Caco-2 (cell line): ENCODE measurements at places on chromosomes 2 and 18.

GRCh38 chr18:12819322-12819721 lies 64.7 kb downstream of the PTPN2 start:
- no peak for DNase-seq
- no peaks in the 10 kb centered on the region for H3K36me3 ChIP-seq
- H3K4me3 ChIP-seq: no peak overlapping the region
- H3K27ac ChIP-seq: no peak overlapping the region

DNA sequence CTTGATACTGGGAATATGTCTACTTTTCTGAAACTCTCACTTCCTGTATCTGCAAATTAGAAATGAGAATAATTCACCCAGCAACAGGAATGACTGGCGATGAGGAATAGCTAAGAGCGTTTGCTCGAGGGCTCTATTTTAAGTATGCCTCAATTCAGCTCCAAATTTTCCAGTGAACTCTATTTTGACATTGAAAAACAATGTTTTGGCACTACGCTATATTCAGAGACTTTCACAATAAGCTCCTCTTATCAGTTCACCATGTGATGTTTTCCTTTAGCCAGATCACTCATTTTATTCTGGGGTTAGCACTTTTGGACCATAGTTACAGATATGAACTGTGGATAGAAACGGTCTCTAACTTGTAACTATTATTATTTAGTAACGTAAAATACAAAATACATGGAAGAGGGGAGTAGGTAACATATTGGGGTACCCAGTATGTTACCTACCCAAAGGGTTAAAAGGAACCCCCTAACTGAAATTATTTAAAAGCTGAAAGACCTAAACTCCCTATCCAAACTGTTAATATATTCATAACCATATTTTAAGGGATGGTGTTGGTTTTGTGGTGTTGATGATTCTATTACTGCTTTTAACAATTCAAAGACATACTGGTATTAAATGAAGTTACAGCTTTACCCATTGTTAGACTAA lies 28.1 kb downstream of the SLC40A1 start:
- H3K36me3 ChIP-seq: no peaks in the 10 kb centered on the region
- no peak overlapping the region for H3K4me3 ChIP-seq
- no peak overlapping the region for H3K27ac ChIP-seq
- H3K27me3 ChIP-seq: no peaks in the 10 kb centered on the region
- peaks cover 62% of the 10 kb centered on the region for H3K4me1 ChIP-seq

DNA sequence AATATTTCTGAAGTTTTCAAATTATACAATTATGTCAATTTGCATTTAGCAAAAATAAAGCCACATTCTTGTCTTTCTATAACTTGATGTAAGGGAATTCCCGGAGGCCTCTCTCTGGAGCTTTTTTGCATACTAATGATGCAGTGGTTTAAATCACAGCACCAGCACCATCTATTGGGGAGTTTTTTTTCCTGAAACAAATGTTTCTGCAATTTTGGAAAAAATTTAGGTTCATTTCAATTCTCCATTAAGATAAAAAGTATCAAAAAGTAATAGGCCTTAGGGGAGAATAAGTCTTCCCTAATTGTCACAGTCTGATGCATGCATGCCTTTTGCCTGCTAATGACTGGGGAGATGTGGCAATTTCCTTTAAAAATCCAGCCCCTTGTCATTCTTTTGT lies 13.5 kb downstream of the CBLN2 start:
- DNase-seq: no peak
- H3K27me3 ChIP-seq: no peaks in the 10 kb centered on the region
- no peak overlapping the region for H3K4me3 ChIP-seq
- H3K36me3 ChIP-seq: no peaks in the 10 kb centered on the region

DNA sequence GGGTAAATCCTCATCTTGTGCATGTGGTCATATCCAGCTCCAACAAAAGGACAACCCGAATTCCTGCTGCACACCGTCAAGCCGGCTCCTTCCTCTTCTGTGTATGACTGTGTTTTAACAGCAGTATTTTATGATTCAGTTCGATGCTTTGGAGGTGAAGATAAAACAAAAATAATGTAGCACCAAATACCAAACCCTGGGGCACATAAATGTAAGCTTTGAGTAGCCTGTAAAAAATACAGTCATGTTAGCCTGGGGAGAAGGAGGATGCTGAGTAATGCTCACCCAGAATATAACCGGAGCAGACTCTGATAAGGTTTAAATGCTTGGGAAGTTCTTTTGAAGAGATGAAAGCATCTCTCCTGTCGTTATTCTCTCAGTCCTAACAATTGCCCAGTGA lies 225.0 kb downstream of the SUCLG1 start:
- no peak for DNase-seq
- no peaks in the 10 kb centered on the region for H3K27me3 ChIP-seq
- H3K4me3 ChIP-seq: no peak overlapping the region
- no peaks in the 10 kb centered on the region for H3K36me3 ChIP-seq
- H3K27ac ChIP-seq: no peak overlapping the region
- no peaks in the 10 kb centered on the region for H3K4me1 ChIP-seq

- H3K4me3 ChIP-seq: no peak overlapping the region
- DNase-seq: no peak
- H3K27ac ChIP-seq: no peak overlapping the region
- H3K27me3 ChIP-seq: no peaks in the 10 kb centered on the region
- H3K4me1 ChIP-seq: no peaks in the 10 kb centered on the region
Observed at GRCh38 chr2:199191461-199191860, 266.3 kb downstream of the SATB2 start.

DNA sequence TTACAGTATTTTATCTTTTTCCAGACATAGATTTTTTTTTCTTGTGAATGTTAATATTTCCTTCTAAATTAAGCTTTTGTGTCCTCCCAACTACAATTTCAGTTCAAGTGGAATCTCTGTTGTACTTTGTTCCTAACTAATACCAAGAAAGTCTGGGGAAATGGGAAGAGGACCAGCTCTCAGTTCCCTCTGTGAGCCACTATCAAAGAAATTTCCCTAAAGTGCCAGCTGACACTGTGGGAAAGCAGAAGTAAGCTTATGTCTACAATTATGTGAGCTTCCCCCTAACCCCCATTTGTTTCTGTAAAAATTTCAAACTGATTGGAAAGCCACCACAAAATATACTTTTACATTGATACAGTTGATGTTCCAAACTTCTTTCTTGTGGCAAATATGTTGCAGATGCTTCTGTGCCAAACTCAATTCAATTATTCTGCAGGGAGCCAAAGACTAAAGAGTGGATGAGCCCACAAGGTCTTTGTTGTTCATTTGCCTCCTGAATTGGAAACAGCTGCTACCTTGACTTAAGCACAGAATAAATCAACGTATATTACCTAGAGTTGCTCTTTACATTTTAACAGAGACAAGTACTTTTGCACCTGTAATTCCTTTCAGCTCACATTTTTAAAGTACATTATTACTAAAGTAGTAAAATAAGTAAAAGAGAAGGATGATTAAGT lies 306.6 kb downstream of the PTH2R start:
- no peaks in the 10 kb centered on the region for H3K4me1 ChIP-seq
- H3K4me3 ChIP-seq: no peak overlapping the region
- no peaks in the 10 kb centered on the region for H3K36me3 ChIP-seq
- H3K27me3 ChIP-seq: no peaks in the 10 kb centered on the region

DNA sequence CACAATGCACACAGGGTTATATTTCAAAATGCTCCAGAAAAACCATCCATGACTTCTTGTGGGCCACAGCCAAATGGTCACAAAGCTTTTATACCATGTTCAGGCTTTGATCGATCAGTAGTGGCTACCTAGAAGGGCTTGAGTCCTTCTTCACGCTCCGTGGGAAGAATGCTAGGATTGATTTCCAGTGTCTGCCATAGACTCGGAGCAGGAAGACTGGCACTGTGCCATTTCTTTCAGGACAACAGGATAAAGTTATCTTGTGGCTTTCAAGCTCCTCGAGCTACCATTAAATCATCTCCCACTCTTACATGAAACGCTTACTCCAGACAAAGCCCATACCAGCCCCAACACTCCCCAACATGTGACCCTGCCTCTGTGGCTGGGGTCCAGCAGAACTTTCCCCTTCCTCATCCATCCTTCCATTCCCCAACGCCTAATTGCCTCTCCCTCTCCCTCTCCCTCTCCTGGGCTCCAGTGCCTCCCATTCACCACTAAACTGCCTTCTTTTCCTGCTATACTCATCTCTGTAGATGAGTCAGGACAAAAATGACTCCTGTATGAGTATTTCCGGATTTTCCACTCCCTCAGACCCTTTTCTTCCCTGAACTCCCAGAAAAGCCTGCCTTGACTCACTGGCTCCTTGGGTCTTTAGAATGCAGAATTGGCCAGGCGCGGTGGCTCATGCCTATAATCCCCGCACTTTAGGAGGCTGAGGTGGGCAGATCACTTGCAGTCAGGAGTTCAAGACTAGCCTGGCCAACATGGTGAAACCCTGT lies 40.9 kb downstream of the ADD2 start:
- DNase-seq: no peak
- H3K4me1 ChIP-seq: no peaks in the 10 kb centered on the region
- H3K27me3 ChIP-seq: no peaks in the 10 kb centered on the region
- no peak overlapping the region for H3K27ac ChIP-seq

DNA sequence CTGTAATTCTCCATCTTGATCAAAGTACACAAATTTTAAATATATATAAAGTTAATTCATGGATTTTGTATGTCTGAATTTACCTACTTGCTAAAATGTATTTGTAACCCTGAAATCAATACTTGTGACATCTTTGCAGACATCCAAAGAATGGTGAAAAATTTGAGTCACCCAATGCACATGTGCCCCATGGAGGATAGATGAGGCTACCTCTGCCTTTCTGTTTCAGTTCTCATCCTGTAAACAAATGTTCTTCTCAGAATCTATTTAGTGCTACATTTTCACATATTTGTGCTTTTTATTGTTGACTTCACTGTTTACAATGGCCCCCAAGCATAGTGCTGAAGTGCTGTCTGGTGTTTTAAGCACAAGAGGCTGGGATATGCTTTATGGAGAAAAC lies 171.5 kb downstream of the LRATD1 start:
- no peaks in the 10 kb centered on the region for H3K27me3 ChIP-seq
- no peak overlapping the region for H3K27ac ChIP-seq
- H3K4me3 ChIP-seq: no peak overlapping the region
- no peaks in the 10 kb centered on the region for H3K4me1 ChIP-seq
- no peaks in the 10 kb centered on the region for H3K36me3 ChIP-seq
